HS-5 (cell line): ENCODE measurements at places on chromosomes 12 and 14.

DNA sequence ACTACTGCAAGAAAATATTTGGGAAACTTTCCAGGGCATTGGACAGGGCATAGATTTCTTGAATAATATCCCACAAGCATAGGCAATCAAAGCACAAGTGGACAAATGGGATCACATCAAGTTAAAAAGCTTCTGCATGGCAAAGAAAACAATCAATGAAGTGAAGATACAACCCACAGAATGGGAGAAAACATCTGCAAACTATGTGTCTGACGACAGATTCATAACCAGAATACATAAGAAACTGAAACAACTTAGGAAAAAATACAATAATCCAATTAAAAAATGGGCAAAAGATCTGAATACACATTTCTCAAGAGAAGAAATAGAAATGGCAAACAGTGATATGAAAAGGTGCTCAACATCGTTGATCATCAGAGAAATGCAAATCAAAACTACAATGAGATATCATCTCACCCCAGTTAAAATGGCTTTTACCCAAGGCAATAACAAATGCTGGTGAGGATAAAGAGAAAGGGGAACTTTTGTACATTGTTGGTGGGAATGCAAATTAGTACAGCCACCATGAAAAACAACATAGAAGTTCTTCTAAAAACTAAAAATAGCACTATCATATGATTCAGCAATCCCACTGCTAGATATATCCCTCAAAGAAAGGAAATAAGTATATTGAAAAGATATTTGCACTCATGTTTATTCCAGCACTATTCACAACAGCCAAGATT lies 33.8 kb upstream of the ATP2B1 start:
- DNase-seq: no peak

DNA sequence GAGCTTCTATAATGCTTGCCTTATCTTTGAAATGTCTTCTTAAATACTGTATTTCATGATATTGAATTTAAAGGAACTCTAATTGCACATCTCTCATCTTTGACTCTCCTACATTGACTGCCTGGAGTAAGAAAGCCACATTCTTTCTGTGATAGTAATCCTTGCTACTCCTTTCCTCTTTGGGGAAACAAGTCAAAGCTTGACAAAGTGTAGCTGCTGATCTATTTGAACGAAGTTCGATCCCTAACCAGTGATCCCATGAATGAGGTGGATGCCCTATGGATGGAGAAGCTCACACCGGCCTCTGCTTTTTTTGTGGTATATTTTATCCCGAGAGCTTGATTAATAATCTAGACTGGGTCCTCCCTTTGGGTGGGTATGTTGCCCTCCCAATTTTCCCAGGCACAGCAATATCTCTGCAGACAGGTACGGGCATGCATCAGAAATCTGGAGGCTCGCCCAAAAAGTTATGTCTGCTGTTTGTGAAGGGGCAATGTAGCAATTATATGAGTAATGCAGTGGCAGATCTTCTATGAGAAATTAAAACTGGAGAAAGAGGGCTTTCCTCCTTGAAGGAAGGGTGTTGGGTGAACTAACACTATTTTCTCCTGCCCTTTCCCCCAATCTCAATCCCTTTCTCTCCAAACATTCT lies 163.0 kb upstream of the FRMD6 start:
- DNase-seq: no peak

- DNase-seq: no peak
Measured at GRCh38 chr12:39581592-39581991, 38.0 kb downstream of the ABCD2 start.

DNA sequence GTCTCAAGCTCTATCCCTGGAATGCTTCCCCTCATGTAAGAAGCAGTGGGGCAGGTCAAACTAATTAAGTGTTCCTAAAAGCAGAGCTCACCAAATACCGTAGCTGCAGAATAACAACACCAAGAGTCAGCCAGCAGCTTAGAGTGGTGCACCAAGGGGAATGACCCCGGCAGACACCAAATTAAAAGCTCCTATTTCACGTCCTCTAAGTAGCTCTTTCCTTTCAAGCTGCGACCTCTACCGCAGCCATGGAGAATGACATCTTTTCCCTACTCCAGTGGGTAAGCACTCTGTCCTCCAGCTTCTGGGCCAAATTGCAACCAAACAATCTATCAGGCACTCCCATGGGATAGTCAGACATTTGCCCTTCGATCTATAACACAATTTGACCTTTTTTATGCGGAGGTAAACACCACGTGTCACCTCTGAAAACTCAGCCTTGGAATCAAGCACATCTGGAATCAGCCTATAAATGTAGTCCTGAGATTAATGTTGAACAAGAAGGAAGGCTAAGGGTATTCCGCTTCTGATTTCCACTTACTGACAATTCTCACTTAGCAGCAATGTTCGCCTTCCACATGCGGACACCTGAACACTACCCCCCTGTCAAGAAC lies 67.6 kb upstream of the CDKN3 start:
- DNase-seq: peak; percentile 25

DNA sequence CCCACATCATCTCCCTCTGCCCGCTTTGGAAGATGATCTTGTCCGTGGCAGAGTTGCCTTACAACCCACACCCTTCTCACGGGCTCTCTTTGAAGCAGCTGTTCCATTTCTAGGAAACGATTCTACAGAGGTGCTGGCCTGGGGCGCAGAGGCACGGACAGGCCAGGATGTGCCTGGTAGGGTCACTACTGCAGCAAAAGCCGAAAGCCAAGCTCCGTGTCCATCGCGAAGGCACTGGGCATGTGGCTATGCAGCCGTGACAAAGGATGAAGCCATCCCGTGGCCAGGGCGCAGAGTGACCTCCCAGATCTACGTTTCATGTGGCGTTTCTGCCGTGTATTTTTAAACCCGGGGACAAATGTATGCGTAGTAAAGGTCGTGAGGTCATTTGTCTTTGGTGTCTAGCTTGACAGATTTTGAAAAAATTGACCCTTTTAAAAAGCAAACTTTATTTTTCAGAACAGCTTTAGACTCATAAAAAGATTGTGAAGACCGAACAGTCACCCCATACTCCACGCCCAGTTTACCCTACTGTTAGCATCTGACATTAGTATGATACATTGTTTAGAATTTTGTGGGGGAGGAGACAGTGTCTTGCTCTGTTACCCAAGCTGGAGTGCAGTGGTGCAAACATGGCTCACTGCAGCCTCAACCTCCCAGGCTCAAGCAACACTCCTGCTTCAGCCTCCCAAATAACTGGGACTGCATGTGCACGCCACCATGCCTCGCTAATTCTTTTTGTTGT lies 40.4 kb upstream of the NCOR2 start:
- no peak for DNase-seq

- no peak for DNase-seq
Measured at GRCh38 chr12:92673756-92674155, 29.0 kb upstream of the PLEKHG7 start.

GRCh38 chr12:76428117-76428516 lies 79.9 kb upstream of the BBS10 start:
- DNase-seq: no peak

- DNase-seq: peak; percentile 37
Measured at GRCh38 chr12:80187660-80188090, 88.3 kb downstream of the OTOGL start.

DNA sequence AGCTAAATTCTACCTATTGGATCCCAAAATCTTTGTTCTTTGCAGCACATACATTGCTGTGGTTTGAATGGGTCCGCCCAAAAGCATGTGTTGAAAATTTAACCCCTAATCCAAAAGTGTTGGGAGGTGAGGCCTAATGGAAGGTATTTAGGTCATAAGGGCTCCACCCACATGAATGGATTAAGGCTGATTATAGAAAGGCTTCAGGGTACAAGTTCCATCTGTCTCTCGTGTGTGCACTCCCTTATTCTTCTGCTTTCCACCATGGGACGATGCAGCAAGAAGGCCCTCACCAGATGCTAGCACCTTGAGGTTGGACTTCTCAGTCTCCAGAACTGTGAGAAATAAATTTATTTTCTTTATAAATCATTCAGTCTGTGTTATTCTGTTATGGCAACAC lies 190.9 kb downstream of the SOX5 start:
- no peak for DNase-seq

- no peak for DNase-seq
Measured at GRCh38 chr14:68144051-68144681, 324.6 kb downstream of the RAD51B start.

- no peak for DNase-seq
Measured at GRCh38 chr12:56840922-56841321, 77.8 kb downstream of the HSD17B6 start.
